ENCODE measurements at places on chromosomes 3 and 15.

DNA sequence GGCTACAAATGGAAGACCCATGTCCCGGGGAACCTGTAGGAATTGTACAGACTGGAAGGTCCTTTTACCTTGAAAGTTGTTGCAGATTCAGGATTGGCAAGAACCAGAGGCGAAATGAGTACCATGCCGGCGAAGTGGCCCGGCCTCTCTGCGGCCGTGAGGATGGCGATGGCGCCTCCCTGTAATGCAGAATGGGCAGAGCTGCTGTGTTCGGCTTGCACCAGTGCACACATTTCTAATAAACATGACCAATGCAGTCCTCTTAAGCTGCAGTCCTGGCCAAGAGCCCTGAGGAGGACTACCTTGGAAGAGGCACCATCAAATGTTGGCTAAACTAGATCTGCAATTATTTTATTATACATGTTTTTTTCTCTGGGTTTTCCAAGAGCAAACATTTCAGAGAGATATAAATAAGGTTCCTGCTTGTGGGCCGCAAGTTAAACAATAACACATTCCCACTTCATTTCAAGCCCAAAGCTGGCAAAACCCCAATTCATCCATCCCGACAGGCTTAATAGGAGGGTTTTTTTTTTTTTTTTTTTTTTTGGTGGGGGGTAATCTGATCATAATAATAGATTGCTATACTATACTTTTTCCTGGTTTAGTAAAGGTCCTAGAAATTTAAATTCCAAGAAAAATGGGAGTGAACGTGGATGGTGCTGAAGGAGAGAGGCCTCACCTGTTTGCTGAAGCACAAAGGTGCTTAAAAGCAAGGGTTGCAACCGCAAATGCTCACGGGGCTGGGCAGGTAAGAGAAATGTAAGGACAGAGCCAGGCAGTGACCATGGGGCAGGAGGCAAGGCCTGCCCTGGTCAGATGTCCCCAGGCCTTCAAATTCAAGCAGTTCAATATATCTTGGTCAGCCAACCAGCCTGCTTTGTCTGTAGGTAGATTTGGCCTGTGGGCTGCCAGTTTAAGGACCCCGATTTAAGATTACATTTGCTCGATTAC lies 48.5 kb downstream of the ABTB1 start:
- no peak for DNase-seq

DNA sequence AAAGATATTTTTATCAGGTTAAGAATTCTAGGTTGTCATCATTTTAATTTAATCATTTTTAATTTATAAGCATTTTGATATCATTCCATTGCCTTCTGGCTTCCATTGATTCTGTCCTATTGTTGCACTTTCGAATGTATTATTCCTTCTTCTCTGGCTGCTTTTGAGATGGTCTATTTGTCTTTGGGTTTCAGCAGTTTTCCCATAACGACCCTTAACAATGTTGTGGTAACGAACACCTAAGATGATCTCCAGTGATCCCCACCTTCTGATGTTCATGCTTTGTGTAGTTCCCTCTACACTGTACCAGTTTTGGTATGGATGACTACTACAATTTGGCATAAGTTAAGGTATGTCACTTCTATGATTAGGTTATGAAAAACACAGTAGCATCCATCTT lies 59.9 kb downstream of the MINAR1 start:
- no peak for DNase-seq

DNA sequence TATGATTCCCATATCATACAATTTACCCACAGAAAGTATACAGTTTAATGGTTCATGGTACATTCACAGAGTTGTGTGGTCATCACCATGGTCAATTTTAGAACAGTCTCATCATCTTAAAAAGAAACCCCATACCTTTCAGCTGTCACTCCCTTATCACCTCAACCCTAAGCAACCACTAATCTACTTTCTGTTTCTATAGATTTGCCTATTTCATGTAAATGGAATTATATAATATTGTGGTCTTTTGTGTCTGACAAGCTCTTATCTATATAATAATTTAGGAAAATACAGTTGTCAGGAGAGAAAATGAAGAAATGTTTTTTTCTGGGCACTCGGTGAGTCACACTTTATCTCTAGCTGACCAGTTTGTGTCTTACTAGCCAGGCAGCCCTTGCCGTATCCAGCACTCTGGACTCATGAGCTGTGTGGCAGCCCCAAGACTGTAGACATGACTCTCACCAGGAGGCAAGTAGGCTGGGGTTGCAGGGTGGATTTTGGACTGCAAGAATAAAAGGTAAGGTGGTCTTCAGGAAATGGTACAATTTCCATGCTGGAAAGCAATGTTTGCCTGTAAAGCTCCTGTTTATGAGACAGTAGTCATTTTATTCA lies 234.6 kb downstream of the THRB start:
- DNase-seq: no peak

GRCh38 chr3:141331377-141332318 lies 36.7 kb upstream of the ZBTB38 start:
- DNase-seq: no peak

GRCh38 chr3:170864525-170865208 lies 5.3 kb downstream of the RPL22L1 start:
- no peak for DNase-seq

DNA sequence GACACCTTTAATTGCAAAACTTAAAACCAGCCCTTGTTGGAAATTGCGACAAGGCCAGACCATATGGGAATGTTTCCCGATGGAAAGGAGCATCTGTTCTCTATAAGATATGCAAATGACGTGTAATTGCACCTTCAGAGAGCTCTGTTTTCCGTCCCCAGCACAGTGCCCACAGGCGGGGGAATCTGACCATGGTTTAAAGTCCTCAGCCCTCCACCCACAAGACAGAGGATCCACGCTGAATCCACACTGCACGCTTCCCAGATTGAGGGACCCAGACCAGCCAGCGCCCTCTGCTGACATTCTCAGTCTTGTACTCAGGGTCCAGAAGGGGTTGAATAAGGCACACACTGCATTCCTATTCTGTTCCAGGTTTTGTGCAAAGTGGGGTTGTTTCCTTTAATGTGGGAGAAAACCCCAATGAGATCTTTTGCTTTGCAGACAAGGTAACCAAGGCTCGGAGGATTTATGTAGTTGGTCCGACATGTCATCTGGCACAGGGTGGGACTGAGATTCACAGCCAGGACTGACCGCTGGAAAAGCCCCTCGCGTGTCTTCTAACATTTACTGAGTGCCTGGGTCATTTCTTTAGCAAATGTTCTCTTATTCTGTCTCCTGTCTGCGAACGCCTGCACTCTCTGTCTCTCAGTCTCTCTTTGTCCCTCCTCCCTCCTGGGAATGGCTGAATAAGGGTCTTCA lies 36.8 kb upstream of the KLHL25 start:
- no peak for DNase-seq

GRCh38 chr3:12947504-12948369 lies 106.4 kb upstream of the RPL32 start:
- DNase-seq: no peak

- no peak for DNase-seq
Measured at GRCh38 chr3:126547721-126548120, 11.0 kb downstream of the C3orf22 start.

GRCh38 chr3:156209631-156210335 lies 89.4 kb downstream of the KCNAB1 start:
- no peak for DNase-seq

- no peak for DNase-seq
Measured at GRCh38 chr3:57127891-57128518, 37.1 kb downstream of the IL17RD start.

- peak; percentile 9 for DNase-seq
Measured at GRCh38 chr15:32715276-32715675, 2.5 kb upstream of the GREM1 start.

DNA sequence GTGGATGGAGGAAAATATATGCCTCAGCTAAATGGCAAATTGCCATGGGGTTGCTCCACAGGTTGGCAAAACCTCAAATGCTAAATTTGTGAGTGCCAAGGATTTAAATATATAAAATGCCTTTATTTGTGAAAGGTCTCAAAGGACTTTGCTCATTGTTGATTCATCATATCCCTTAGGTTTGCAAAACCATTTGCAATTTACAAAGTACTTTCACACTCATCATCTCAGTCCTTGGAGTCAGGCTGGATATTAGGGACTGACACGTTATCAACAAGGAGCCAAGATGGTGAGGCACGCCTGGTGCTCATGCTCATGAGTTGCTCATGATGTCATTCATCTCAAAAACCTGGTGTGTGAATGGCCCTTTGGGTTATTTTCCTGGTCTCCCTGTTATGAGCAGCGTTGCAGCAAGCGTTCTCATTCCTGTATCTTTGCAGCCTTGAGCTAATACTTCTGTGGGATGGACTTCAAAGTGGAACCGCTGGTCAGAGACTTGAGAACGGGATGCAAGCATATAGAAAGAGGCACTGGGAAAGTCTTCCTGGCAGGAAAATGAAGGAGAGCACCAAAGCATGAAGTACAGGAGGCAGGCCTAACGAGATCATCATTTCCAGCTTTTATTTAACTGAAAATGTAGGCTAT lies 66.0 kb downstream of the MYO1E start:
- no peak for DNase-seq

DNA sequence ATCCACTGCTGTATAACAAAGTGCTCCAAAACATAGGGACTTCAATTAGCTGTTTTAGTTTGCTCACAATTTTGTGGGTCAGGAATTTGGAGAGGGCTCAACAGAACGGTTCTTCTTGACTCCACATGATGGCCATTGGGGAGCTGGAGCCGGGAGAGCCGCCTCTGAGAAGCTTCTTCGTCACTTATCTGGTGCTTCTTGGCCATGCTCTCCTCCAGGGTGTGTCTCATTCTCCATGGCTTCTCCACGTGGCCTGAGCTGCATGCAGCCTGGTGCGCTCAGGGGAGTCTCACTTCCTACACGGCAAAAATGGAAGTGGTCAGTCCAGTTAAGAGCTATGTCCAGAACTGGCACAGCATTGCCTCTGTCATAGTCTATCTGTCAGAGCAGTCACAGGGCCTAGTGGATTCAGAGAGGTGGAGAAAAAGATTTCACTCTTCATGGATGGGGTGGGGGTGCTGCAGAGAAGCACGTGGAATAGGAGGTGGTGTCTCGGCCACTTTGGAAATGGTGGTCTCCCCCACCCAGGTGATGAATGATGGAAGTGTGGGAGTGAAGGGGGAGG lies 26.3 kb upstream of the PRR23E start:
- no peak for DNase-seq

DNA sequence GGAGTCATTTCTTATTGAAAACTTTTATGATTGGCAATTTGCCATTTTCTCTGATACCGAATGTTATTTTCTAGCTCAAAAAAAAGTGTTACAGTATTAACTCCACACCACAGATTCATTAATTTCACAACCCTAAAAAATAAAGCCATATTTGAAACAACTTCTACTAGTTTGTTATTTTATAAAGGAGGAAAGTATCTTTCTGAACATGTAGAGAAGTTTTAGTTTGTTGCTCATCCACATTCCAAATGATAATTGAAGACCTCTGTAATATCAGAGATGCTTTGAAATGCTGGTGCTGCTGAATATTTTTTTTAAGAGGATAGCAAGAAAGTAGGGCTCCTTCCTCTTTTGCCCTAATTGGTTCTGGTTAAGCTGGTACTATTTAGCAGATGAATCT lies 1.9 kb downstream of the VGLL3 start:
- no peak for DNase-seq

DNA sequence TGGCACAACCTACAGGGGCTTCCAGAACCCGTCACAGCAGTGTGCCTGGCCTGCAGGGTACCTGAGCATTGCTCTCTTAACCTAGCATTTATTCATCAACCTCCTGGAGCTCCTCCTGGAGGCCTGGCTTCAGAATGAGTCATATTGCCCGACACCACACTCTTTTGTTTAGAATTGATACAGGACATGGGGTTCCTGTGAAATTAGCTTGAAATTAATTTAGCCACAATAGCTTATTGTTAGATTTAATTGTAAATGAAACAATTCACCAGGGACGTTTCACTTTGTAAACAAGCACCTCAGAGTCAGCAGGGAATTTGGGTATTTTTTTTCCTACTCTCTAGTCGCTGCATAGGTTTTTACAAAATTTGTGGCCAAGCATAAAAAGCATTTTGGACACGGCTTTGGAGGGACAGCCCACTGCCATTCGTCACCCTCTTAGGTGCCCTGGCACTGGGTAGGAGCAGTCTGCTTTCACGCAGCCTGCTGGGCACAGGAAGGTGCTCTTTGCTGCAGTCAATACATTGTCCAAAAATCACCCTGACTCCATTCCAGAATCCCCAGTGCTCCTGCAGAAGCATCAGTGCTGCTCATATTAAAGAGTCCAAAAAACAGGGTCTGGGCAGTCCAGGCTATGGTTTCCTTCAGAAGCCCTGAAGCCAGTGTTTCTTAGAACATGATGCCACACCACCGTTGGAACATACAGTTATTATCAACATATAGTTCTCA lies 60.8 kb upstream of the MEF2A start:
- no peak for DNase-seq

- no peak for DNase-seq
Measured at GRCh38 chr3:101989578-101990200, 140.4 kb downstream of the NFKBIZ start.

DNA sequence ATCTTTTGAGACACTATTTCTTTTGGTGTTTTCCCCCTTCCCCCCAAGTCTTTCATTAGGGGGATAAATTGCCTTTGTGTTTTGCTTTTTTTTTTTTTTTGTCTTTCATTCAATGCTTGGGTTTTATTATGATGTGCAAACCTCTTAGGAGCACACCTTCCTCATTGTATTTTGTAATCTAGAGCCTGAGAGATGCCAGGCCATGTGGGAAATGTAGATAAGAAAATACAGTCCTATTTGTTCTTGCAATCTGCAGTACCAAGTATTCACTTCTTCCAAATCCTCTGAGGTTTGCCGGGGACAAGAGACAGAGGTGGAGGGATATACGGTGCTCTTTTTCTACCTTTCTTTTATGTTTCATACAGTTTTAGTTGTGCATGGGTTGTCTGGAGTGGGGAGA lies 66.7 kb downstream of the LARS2 start:
- no peak for DNase-seq

- DNase-seq: no peak
Measured at GRCh38 chr15:34014556-34014955, 24.4 kb downstream of the AVEN start.

DNA sequence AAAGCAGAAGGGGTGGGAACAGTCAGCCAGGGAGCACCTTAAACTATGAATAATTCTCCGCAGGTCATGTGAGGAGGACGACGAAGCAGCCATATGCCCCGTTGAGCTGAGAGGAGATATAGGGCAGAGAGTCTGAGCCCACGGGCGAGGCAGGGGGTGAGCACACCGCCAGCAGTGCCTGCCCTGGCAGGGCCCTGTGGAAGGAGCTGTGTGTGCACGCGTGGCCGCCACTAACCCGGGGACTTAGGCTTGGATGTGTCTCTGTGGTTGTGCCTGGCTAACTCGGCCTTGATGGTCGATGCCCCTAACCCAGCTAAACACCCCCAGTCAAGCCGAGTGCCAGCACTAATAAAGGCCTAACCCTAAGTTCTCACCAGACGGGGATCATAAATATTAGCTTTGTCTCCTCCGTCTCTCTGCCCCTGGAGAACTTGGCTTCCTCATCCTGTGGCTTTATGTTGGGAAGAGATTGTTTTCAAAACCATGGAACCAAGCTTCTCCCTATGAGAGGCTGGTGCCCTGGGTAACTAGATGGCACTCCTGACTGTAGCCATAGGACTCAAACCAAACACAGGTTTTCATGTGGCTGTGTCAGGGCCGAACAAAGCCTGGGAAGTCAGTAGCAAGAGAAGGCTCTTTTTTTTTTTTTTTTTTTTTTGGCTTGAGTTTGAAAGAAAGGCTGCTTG lies 45.4 kb downstream of the CCK start:
- no peak for DNase-seq

- no peak for DNase-seq
Measured at GRCh38 chr15:35827141-35827540, 281.2 kb upstream of the DPH6 start.

GRCh38 chr15:74222240-74223119 lies 13.6 kb upstream of the CCDC33 start:
- DNase-seq: no peak

GRCh38 chr3:144491333-144491732 lies 519.7 kb downstream of the DIPK2A start:
- no peak for DNase-seq

All from GM18507 (cell line).